Mesothelial cell of epicardium (in vitro differentiated cells): ENCODE measurements at places on chromosomes 11 and 22.

- no peaks in the 10 kb centered on the region for H3K27me3 ChIP-seq
- no peak overlapping the region for H3K27ac ChIP-seq
- H3K4me3 ChIP-seq, result no peak overlapping the region
- H3K4me1 ChIP-seq, result peaks cover 27% of the 10 kb centered on the region
These were observed 42.0 kb downstream of the FEZ1 start for GRCh38 chr11:125454047-125454446.

GRCh38 chr11:95324826-95325225 is 93.8 kb upstream of the SESN3 start:
- H3K4me3 ChIP-seq, result no peak overlapping the region
- H3K27me3 ChIP-seq, result no peaks in the 10 kb centered on the region
- no peak for DNase-seq
- peaks cover 25% of the 10 kb centered on the region for H3K4me1 ChIP-seq

DNA sequence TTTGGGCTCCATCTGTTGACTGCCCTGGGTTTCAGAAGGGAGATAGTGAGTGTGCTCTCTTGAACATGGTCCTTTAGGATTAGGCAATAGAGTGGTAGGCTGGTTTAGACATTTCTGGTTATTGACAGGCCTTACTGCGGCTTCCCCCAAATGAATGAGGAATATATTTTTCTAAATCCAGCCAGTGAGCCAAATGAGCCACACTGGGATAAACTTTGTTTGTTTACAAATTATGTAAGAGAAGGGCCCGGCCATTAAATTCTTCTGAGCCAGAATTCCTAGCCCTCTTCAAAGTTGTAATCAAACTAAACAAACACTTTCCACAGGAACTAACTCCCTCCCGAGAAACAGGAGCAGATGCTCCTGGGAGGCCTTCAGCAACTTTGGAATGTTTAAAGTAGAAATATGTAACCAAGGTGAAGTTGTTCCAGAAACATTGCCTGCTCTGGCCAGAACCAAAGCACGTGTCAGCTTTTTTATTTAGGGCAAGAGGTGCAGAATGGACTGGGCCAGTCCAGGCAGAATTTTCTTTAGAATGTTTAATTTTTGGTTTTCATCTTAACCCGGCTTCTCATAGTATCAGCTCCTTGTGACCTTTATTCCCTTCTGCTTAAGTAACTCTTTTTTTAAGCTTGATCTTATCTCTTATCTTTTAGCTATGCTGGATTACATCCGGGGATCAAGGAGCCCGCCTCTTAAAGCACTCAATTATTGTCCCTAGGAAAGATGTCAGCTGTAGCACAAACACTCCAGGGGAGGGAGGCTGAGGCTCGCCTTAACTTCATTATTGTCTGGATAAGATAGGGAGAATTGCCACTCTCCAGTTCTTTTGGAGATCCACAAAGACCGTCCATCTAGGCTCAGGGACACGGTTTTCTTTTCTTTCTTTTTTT is 28.7 kb downstream of the ZNRF3 start:
- peak overlapping the region; percentile 97 for H3K27ac ChIP-seq
- no peaks in the 10 kb centered on the region for H3K27me3 ChIP-seq
- H3K4me3 ChIP-seq, result no peak overlapping the region
- no peaks in the 10 kb centered on the region for H3K36me3 ChIP-seq
- no peak for DNase-seq

DNA sequence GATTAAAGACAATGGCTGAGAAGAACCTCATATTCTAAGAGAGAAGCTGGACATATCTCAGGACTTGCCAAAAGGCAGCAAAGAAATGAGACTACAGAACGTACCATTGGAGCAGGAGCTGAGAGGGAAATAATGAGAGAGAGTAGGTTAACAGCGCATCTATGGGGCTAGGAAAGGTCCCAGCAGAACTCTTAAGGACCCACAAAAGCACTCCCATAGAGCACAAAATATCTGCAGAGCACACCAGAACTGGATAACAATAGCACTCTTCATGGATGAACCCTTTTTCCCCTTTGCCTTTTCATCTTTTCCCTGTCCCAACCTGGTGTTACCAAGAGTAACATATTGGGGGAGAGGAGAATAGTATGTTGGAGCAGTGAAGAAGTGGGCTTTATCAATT is 245.8 kb downstream of the METTL15 start:
- DNase-seq, result no peak
- H3K27ac ChIP-seq, result no peak overlapping the region
- no peak overlapping the region for H3K4me3 ChIP-seq
- no peaks in the 10 kb centered on the region for H3K36me3 ChIP-seq
- peaks cover 2% of the 10 kb centered on the region for H3K4me1 ChIP-seq

DNA sequence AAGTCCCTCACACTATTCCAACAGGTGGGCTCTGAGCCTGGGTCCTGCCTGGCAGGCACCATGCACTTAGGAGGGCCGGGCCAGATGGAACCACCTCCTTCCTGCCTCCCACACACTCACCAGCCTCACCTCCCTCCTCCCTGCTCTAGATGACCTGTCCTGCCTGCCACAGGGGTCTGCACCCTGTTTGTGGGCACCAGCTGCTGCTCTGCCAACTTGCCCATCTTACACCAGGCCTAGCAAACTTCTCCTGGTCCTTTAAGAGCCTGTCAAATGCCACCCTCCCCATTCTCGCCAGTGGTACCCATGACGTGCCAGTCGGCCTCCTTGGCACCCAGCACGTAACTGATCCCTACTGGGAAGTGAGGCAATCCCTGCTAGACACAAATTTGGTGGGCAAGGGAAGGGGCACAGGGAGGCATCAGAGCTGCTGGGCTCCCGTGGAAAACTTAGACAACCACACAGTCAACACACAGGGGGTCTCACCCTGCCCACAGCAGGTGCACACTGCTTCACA is 3.1 kb downstream of the MOB2 start:
- no peaks in the 10 kb centered on the region for H3K27me3 ChIP-seq
- no peak overlapping the region for H3K27ac ChIP-seq
- no peak for DNase-seq
- H3K4me1 ChIP-seq, result peaks cover 5% of the 10 kb centered on the region
- H3K4me3 ChIP-seq, result no peak overlapping the region
- H3K36me3 ChIP-seq, result peaks cover 6% of the 10 kb centered on the region

DNA sequence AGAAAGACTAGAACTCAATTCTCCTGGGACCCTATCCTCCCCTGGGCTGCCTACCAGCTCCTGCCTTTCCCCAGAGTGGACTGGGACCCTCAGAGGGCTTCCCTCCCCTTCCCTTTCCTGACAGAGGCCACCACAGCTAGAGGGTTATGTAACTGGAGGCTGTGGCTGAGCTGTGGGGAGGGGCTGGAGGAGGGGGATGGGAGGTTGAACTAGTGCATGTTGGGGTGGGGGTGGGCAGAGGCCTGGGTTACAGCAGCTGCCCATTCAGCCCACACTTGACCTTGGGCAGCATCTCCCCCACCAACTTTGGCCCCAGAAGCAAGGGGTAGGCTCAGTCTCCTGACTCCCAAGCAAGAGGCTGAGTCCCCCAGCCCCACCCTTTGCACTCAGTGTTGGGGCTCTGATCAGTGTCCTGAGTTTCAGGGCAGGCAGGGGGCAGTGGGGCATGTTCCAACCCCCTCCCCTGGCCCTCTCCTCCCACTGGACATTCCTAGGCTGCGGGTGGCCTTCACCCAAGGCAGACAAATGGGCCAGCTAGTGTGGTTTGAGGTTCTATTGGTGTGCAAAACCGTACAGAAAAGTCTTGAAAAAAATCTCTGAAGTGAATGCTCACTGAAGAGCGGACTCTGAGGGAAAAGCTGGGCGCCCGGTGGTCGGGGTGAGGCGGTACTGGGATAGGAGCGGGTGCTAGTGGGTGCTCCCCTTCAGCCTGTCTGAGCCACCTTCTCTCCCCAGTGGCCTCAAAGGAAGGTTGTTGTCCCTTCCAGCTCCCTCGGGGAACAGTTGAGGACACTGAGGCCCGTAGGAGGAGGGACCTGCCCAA is 3.8 kb downstream of the KCNC1 start:
- DNase-seq, result no peak
- peaks cover 47% of the 10 kb centered on the region for H3K27me3 ChIP-seq
- H3K27ac ChIP-seq, result no peak overlapping the region
- no peak overlapping the region for H3K4me3 ChIP-seq

- H3K4me1 ChIP-seq, result peaks cover 37% of the 10 kb centered on the region
- peak overlapping the region; percentile 79 for H3K4me3 ChIP-seq
- no peak overlapping the region for H3K27ac ChIP-seq
- no peaks in the 10 kb centered on the region for H3K27me3 ChIP-seq
These were observed 504 bp downstream of the CFL1 start for GRCh38 chr11:65857500-65857852.

- H3K27ac ChIP-seq, result no peak overlapping the region
- DNase-seq, result no peak
- peaks cover 2% of the 10 kb centered on the region for H3K4me1 ChIP-seq
- H3K27me3 ChIP-seq, result peaks cover 17% of the 10 kb centered on the region
- H3K36me3 ChIP-seq, result no peaks in the 10 kb centered on the region
- no peak overlapping the region for H3K4me3 ChIP-seq
These were observed 85.4 kb downstream of the MYO18B start for GRCh38 chr22:25827415-25827814.

DNA sequence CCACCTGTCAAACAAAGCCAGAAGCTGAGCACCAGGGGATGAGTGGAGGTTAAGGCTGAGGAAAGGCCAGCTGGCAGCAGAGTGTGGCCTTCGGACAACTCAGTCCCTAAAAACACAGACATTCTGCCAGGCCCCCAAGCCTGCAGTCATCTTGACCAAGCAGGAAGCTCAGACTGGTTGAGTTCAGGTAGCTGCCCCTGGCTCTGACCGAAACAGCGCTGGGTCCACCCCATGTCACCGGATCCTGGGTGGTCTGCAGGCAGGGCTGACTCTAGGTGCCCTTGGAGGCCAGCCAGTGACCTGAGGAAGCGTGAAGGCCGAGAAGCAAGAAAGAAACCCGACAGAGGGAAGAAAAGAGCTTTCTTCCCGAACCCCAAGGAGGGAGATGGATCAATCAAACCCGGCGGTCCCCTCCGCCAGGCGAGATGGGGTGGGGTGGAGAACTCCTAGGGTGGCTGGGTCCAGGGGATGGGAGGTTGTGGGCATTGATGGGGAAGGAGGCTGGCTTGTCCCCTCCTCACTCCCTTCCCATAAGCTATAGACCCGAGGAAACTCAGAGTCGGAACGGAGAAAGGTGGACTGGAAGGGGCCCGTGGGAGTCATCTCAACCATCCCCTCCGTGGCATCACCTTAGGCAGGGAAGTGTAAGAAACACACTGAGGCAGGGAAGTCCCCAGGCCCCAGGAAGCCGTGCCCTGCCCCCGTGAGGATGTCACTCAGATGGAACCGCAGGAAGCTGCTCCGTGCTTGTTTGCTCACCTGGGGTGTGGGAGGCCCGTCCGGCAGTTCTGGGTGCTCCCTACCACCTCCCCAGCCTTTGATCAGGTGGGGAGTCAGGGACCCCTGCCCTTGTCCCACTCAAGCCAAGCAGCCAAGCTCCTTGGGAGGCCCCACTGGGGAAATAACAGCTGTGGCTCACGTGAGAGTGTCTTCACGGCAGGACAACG is 11.7 kb downstream of the CXCR5 start:
- DNase-seq, result no peak
- peaks cover 8% of the 10 kb centered on the region for H3K36me3 ChIP-seq
- H3K27me3 ChIP-seq, result no peaks in the 10 kb centered on the region
- no peak overlapping the region for H3K4me3 ChIP-seq
- peaks cover 3% of the 10 kb centered on the region for H3K4me1 ChIP-seq
- peak overlapping the region; percentile 31 for H3K27ac ChIP-seq

GRCh38 chr22:28837640-28838039 is 37.3 kb upstream of the XBP1 start:
- no peak overlapping the region for H3K4me3 ChIP-seq
- no peak for DNase-seq
- no peaks in the 10 kb centered on the region for H3K27me3 ChIP-seq
- H3K4me1 ChIP-seq, result no peaks in the 10 kb centered on the region

GRCh38 chr11:123306531-123306930 is 111.5 kb upstream of the CLMP start:
- H3K27ac ChIP-seq, result no peak overlapping the region
- H3K27me3 ChIP-seq, result peaks cover 34% of the 10 kb centered on the region
- DNase-seq, result no peak

GRCh38 chr11:34053161-34053686 is 1.7 kb downstream of the CAPRIN1 start:
- peak overlapping the region; percentile 97 for H3K27ac ChIP-seq
- H3K4me1 ChIP-seq, result peaks cover 39% of the 10 kb centered on the region
- peaks cover 8% of the 10 kb centered on the region for H3K36me3 ChIP-seq
- peak; percentile 42 for DNase-seq

DNA sequence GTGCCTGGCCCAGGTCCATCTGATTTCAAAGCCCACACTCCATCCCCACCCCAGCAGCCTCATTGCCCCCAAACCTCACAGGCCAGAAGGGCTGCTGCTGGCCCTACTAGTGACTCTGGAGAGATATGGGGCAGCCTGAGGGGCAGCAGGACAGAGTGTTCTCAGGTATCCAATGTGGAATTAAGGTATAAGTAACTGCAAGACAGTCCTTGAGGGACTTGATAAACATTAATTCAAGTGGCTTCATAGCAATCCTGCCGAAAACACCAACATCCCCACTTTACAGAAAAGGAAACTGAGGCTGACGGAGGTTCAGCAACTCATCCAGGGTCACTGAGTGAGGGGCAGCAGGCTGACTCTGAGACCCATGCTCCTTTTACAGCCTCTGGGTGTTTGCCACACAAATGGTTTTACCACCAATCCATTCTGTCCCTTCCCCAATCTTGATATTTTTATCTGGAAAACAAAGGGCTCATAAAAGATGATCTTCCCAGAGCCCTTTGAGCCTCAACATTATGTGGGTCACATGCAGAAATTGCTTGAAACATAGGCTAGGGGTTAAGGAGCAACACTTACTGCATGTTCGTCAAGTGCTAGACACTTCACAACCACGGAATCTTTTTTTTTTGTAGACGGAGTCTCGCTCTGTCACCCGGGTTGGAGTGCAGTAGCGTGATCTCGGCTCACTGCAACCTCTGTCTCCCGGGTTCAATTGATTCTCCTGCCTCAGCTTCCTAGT is 2.3 kb downstream of the NIPSNAP1 start:
- peaks cover 26% of the 10 kb centered on the region for H3K4me1 ChIP-seq
- H3K27me3 ChIP-seq, result no peaks in the 10 kb centered on the region
- H3K4me3 ChIP-seq, result no peak overlapping the region

GRCh38 chr11:122721964-122722266 is 66.4 kb downstream of the UBASH3B start:
- peaks cover 8% of the 10 kb centered on the region for H3K27me3 ChIP-seq
- H3K4me3 ChIP-seq, result no peak overlapping the region
- DNase-seq, result no peak
- peaks cover 9% of the 10 kb centered on the region for H3K4me1 ChIP-seq

GRCh38 chr22:29431986-29432385 is 6.4 kb upstream of the RFPL1 start:
- no peaks in the 10 kb centered on the region for H3K36me3 ChIP-seq
- DNase-seq, result no peak
- no peak overlapping the region for H3K27ac ChIP-seq
- H3K27me3 ChIP-seq, result peaks cover 32% of the 10 kb centered on the region
